ENCODE measurements at places on chromosomes 7 and 10.

- no peak for DNase-seq
These were observed 2.1 kb downstream of the ADK start for GRCh38 chr10:74153123-74153522.

DNA sequence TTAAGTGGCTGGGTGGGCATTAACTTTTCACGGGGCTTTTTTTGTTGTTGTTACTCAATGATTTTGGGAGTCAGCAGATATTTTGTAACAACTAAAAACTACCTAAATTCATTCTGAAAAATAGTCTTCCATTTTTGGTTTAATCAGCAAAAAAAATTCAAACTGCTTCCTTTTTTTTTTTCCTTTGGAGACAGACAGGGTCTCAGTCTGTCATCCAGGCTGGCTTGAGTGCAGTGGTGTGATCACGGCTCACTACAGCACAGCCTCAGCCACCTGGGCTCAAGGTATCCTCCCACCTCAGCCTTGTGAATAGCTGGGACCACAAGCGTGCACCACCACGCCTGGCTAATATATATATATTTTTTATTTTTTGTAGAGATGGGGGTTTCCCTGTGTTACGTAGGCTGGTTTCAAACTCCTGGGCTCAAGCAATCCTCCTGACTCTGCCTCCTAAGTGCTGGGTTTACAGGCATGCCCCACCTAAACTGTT, 36.5 kb downstream of the SKIDA1 start:
- DNase-seq = no peak

- no peak for DNase-seq
These were observed 257.3 kb downstream of the BMPER start for GRCh38 chr7:34162677-34163076.

GRCh38 chr10:86599729-86600128, 54.6 kb upstream of the OPN4 start:
- DNase-seq = no peak

DNA sequence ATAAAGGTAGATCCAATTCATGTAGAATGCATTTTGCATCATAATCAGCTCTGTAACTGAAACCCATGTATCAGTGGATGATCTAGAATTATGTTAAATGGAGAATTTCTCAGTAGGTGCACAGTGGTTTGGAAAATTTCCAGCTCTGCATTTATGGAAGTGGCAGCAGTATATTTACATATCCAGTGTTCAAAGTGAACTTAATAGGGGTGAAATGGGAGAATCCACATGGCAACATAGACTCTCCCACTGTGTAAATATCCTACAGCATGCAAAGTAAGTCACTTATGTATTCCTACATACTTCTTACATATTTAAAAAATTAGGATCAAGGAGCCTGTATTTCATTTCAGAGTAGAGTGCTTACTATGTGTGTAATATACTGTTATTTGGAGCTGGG, 35.3 kb downstream of the CDC14C start:
- DNase-seq = no peak

- no peak for DNase-seq
These were observed 73.0 kb downstream of the MICU1 start for GRCh38 chr10:72552857-72553256.

GRCh38 chr7:4882169-4883032, 1.1 kb downstream of the RADIL start:
- no peak for DNase-seq

- DNase-seq = no peak
These were observed 13.8 kb upstream of the AKR1B1 start for GRCh38 chr7:134472572-134473244.

- DNase-seq = no peak
These were observed 98.3 kb upstream of the ARHGAP21 start for GRCh38 chr10:24821986-24822385.

DNA sequence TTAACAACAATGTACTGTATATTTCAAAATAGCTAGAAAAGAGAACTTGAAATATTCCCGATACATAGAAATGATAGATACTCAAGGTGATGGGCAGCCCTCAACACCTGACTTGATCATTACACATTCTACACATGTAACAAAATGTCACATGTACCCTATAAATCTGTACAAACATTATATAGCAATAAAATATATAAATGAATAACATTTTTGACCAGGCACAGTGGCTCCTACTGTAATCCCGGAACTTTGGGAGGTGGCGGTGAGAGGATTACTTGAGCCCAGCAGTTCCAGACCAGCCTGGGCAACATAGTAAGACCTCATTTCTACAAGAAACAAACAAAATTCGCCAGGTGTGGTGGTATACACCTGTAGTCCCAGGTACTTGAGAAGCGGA, 659.5 kb upstream of the NRP1 start:
- no peak for DNase-seq

DNA sequence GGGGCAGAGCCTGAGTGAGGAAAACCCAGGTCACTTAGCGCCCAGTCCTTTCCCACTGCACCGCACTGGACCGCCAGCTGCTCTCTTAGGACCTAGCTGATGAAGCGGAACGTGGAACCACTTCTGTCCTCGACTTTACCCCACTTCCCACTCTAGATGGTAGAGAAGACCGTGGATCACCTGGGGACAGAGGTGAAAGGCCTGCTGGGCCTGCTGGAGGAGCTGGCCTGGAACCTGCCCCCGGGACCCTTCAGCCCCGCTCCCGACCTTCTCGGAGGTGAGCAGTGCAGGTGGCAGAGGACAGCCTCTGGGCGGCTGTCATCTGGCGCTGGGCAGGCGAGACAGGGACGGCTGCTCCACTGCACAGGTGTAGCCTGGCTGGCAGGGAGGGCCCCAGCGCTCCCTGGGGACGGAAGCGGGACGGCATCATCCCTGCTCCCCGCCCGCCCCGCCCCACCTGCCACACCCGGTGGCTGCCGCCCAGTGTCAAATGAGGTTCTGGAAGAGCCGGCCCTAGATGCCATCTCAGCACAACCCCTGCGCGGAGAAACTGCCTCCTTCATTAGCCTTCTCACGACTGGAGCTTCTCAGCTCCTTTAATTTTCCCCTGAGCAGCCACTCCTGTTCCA, 11.7 kb downstream of the PLAC9 start:
- no peak for DNase-seq

DNA sequence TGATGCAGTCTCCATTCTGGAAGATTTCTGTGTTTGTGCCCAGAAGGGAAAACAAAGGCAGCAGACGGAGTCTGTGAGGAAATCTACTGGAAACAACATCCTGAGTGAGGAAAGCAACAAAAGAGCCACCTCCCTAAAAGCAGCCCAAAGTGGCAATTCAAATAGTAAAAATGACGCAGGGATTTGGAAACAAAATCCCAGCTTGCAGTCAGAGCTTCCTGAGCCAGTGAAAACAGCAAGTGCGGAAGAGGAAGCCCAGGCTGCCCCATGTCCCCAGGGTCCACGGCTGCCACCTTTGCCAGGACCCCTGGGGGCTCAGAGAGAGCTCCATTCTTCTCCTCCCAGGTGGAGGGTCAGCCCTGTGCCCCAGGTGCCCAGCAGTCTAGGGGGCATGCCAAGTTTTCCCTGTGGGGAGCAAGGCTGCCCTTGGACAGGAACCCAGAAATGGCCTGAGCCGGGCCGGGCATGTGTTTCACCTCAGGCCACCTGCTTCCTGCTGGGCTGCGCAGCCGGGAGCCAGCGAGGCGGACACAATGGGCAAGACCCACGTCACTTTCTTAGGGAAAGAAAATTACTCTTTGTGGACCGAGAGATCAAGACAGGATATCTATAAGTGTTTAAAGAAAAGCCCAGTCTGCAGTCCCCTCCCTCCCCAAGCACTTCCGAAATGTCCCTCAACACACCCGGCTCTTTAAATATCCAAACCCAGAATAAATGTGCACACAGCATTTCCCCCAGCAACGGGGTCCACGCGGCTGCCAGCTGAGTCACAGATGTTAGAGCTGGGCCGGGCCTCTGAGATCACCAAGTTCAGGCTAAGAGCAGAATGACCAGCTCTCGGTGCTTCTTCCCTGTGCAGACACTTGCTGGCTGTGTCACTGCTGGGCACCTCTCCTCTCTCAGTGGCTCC, 231.1 kb downstream of the ARHGAP12 start:
- DNase-seq = no peak

DNA sequence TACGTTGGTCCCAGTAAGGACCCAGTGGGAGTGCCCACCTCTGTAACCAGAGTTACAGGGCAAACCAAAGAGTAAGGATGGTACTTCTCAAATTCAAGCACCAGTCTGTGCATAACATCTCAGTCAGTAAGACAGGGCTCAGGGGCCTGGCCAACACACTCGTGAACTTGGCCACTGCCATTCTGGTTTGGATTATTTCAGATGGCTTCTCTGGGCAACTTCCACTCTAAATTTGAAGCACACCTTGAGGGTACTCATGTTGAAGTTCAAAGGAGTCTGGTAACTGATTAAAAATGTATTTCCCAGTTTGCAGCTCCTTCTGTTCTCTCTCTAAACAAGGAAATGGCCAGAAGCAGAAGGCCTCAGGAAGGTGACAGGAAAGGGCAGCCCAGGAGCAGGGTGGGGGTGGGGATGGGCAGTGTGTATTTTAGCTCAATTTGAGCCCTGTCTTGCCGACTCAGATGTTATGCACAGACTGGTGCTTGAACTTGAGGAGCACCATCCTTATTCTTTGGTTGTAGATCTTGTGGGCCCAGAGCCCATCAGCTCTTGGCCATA, 107.3 kb upstream of the GLI3 start:
- DNase-seq = no peak

DNA sequence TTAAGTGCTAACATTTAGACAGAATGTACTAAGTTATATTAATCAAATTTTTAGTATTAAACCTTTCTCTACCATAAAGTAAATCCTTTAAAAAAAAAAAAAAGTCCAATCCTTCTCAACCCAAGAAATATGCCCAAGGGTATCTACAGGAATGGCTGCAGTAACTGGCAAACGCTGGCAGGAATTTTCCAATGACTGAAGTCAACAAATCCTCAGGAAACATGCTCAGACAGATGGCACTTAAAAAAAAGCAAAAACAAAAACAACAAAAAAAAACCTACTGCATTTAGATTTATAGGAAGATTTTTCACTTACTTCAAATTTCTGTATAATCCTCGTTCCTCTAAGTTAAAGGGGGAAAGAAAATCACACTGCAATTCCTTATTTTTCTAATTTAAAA, 666 bp downstream of the SVIL start:
- no peak for DNase-seq

GRCh38 chr7:27103489-27104226, 1.2 kb upstream of the HOXA2 start:
- DNase-seq = no peak

- no peak for DNase-seq
These were observed at the start of gene GPRIN2 for GRCh38 chr10:46556515-46557318. Gene GPRIN2 (minus strand): TSS chr10:46556658. CDS start chr10:46550736, 5,922 bp downstream.

GRCh38 chr10:68348265-68348741, 15.6 kb upstream of the PBLD start:
- DNase-seq = peak; percentile 28

- DNase-seq = no peak
These were observed 7.3 kb downstream of the ZCCHC24 start for GRCh38 chr10:79438021-79438698.

DNA sequence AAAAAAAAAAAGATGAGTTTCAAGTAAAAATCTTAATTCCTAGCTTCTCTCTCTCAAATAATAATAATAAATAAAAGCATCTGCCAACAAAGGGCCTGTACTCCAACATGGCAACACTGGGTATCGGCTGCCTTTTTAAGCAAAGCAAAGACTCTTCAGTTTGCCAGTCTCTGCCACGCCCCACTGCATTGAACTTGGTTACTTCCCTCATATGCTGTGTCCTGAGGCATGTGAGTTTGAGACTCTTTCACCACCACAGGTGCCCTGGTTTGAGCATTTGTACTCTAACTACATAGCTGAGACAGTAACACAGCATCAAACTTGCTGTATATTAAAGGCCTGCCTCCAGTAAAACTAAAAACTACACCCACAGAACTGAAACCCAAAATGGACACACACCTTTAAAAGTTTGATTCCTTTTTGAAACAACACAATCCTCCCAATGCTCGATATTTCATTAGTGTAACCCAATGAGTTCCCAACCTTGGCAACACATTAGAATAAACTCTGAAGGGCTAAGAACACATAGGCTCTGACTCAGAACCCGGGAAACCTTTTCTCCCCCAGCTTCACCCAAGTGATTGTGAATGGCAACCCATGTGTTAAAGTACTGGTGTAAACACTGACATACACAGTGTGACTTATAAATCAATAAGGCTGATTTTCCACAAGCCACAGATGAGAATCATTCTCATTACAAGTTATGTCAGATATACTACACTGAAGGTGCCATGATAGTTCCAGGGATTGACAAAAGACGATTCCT, 12.0 kb downstream of the JAZF1 start:
- no peak for DNase-seq

GRCh38 chr10:57627642-57628178, 640.0 kb downstream of the IPMK start:
- DNase-seq = no peak

- no peak for DNase-seq
These were observed 22.1 kb downstream of the ABLIM1 start for GRCh38 chr10:114635797-114636550.

- no peak for DNase-seq
These were observed 39.3 kb downstream of the HBP1 start for GRCh38 chr7:107208024-107208521.

- DNase-seq = no peak
These were observed 315.9 kb upstream of the ETV1 start for GRCh38 chr7:14305233-14305866.

GRCh38 chr7:50864694-50865093, 82.0 kb upstream of the GRB10 start:
- DNase-seq = no peak

- no peak for DNase-seq
These were observed 20.7 kb downstream of the PLPP4 start for GRCh38 chr10:120477743-120478141.

DNA sequence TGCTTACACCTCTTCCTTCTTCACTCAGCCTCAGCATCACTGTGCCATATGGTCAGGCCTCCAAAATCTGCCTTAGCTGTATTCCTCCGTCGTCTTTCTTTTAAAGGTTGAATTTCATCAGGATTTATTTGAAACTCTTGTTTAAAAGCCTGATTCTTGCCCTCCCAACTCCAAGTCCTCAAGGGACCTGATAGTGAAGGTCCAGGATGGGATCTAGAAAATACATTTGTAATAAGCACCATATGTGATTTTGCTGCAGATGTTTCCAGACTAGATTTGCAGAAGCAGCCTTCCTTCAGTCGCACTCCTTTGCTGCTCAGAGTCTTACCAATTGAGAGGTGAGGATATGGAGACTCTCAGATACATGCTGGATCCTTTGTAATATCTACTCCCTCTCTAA, 101.0 kb upstream of the ANKRD1 start:
- DNase-seq = no peak

- DNase-seq = no peak
These were observed 14.7 kb upstream of the SLC16A9 start for GRCh38 chr10:59724098-59724938.

- no peak for DNase-seq
These were observed 137.9 kb upstream of the HDAC9 start for GRCh38 chr7:18357691-18358090.

- peak; percentile 6 for DNase-seq
These were observed 78.6 kb downstream of the LCOR start for GRCh38 chr10:96910488-96911395.

- DNase-seq = no peak
These were observed 175.9 kb upstream of the TAC1 start for GRCh38 chr7:97555857-97556421.

GRCh38 chr7:131970602-131971001, 414.2 kb upstream of the PODXL start:
- DNase-seq = no peak

All from effector CD4-positive, alpha-beta T cell (primary cell).